ENCODE measurements at places on chromosomes 1 and 21.

GRCh38 chr1:230153641-230154296, 86.7 kb downstream of the GALNT2 start:
- no peak for DNase-seq

DNA sequence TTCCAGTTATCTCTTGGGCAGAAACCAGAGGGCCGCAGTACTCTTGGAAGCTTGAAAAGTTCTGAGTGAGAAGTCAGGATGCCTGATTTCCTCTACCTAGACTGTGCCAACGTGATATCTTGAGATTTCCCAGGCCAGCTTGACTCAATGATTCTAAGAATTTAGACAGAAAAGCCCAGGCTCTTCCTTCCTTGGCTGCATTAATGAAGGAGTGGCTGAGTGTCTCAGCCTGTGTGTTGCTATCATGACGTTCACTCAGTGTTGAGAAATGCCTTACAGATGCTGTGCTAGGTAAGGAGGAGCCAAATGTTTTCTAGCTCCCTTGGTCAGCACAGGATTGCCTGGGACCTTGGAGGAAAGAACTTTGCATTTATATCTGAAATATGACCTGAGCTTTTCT, 454.1 kb upstream of the USP24 start:
- no peak for DNase-seq

DNA sequence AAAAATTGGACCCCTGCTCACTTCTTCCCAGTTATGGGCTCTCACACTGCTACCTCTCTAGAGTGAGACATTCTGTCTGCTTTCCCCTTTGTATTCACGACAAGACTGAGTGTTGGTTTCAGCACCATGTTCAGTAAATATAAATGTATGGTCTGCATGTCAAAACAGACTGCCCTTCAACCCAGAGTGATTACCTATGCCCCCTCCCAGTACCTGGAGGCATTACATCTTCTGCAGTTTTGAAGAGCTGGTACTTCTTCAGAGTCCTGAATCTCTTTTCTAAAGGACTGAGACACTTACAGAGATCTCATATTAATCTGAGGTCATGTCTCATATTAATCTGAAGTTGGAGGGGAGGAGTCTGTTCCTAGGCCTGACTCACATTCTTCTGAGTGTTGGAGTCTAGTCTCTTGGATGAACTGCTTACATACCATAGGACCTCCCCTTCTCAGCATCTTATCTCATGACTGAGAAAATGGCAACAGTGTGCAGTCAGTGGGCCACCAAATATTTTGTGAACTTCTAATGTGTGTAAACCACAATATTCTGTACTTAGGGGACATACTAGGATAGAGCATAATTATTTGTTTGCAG, 80.3 kb downstream of the RGL1 start:
- DNase-seq: no peak

DNA sequence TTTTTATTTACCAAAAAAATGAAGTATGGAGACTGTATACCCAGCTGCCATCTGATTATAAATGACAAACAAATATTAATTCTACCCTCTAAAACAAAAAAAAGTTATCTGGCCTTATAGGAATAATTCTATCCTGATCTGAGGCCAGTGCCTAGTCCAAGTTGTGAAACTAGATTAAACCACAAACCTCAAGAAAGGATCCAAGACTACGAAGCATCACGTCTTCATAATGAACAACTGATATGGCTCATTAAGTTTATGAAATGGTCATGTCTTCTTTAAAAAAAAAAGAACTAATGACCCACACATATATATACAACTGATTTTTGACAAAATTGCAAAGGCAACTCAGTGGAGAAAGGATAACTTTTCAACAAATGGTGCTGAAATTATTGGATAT, 32.4 kb upstream of the CTTNBP2NL start:
- no peak for DNase-seq

DNA sequence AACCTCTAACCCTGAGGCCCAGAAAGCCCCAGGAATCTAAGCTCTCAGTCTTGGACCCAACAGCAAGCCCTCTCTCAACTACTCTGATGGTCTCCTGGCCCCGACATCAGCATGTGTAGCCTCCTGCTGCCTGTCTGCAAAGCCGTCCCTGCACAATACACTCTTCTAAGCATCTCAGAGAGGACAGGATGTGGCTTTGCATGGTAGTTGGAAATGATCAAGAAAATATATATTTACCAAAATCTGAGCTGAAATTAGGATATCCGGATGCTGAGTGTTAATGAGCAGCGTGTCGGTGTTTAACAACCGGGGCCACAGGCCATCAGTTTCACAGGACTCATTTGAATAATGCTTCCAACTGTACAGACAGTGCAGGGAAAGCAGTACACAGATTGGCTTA, 59.1 kb upstream of the SIM2 start:
- DNase-seq: no peak

GRCh38 chr1:42334240-42335049, 590 bp downstream of the FOXJ3 start:
- DNase-seq: peak; percentile 4

DNA sequence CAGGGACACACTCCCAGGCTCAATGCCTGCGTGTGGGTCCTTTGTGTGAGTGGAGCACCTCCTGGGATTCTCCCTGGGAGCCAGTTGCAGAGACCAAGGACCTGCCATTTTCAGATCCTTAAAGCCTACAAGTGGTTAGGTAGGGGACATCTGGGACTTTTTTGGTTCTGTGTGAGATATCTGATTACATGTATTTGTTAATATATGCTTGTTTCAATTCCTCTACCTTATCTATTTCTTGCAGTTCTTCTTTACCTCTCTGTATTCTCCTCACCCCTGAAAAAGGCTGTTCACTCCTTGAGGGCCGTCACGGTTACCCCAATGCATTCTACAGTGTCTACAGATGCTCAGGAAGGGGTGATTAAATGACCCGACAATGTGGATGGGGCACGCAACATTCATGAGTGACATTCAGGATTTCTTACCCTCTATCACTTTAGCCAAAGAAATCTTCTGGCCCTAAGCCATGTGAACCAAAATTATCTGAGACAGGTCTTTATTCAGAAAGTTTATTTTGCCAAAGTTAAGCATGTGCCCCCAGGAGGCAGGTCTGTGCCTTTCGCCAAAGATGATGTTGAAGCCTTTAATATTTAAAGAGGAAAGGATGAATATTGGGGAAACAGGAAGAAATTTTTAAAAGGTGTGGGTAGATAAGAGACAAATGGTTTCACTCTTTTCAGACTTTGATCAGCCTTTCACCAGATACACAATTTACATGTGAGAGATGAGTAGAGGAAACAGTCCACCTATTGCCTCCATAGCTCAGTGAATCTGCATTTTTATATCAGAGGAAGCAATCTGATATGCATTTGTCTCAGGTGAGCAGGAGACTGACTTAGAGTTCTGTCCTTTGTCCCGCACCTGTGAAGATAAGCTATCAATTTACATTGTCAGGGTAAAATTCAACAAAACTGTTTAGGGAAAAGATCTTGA, 44.6 kb upstream of the MPZL1 start:
- DNase-seq: no peak

- no peak for DNase-seq
These were observed 462.7 kb downstream of the CAMTA1 start for GRCh38 chr1:7247791-7248548.

- DNase-seq: no peak
These were observed 258.4 kb upstream of the DPYD start for GRCh38 chr1:98179151-98179773.

GRCh38 chr1:197314682-197315081, 46.6 kb downstream of the CRB1 start:
- no peak for DNase-seq

DNA sequence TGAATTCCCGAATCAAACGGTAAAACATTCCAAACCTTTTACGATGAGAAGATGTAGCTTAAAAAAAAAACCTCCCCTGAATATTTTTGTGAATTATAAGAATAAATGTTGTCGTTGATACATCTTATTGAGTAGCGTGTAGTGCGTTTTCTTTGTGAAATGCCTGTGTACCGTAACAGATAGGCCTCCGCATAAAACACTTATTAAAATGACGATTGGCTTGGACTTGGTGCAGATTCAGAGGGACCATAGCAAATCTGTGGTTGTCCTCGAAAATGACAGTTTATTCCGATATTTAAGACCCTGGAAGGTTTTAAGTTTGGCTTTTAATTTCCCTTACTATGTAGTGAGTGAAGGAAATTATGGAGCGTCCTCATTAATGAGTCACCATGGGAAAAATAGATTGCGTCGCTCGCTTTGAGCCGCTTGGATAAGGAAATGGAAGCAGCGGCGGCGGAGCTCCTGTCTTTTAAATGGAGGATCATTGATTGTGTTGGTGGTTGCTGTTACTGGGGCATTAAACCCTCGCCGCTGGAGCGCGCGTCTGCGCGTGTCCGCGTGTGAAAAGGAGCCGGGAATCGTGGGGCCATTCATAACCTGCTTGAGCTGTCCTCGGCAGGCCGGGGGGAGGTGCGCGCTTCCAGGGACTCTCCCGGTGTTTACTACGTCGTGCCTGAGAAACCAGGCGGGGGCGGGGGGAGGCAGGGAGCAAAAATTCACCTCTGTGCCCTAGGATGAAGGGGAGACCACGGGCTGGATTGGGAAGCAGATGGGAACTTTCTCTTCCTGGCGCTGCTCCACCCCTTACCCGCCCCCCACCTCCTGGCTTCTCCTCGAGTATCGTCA, 1.6 kb downstream of the SPEN start:
- peak; percentile 52 for DNase-seq

GRCh38 chr1:234090212-234091064, 186.0 kb downstream of the SLC35F3 start:
- no peak for DNase-seq

DNA sequence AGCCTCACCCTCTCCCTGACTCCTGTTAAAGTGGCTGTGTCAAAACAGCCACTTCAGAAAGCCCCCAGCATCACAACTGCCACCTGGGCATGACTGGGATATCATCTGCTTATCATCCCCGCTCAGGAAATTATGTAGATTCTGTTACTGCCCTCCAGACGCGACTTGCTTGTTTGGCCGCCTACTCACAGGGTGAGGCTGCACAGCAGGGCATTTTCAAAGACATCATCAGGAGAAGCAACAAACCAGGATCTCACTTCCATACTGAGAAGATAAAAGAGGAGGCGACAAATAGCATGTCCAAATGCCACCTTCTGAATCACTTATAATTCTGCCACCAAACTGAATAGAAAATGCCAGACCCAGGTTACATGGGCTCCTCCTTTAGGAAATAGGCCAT, 94.8 kb downstream of the MIS18A start:
- DNase-seq: no peak

- DNase-seq: no peak
These were observed 2.1 kb downstream of the KAZN start for GRCh38 chr1:14600405-14601112.

DNA sequence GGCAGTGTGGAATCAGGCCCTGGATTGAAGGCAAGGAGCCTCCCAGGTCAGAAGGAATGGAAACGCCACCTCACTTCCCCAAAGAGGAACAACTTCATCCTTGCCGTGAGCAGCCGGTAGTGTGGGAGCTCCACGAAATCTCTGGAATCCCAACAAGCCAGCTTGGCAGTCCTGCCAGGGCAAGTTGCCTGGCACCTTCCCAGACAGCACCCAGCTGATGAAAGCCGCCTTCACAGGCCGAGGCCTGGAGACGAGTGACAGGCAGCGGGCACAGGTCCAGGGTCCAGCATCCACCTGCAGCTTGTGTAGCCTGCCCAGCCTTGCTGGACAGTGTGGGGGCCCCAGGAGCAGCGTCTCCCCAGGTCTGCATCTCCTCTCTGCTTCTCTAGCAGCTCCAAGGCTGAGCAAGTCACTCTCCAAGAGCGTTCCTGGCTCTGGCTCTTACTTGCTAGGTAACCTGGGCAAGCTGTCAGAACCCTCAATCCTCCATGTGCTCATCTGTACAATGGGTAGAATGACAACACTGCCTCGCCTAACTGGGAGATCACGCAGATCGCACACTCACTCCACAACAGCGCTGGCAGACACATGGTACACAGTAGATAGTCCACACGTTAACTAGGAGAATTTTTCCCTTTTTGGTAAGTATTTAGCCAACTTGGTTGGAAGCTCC, 43.0 kb downstream of the ACOT7 start:
- DNase-seq: no peak

DNA sequence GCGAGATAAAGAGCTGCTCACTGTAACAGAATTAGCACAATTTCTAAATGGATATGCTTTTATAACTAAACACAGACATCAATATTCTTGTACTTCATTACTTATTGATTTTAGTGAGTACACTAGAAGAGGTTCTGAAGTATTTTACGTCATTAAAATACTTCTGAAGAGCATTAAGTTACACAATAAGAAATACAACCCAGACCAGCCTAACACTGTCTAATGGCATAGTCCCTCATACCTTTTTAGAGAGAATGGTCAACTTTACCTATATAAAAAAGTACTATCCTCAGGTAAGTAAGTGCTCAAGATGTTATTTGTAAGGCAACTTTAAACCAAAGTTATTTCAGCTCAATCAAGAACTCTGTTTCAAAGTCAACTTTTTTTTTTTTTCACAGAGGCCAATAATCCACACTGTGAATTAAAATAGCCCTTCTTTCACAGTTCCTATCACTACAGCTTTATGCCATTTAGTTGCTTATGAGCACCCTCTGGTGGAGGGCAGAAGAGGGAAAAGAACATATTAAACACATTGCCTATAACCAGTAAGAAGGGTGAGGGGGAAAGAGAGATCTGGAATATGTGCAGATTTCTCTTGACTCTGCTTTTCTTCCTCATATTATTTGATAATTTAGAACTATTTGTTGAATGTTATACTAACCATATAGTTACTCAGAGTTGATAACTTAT, 182.1 kb upstream of the DMRTA2 start:
- DNase-seq: no peak

- no peak for DNase-seq
These were observed 167.8 kb downstream of the PIGK start for GRCh38 chr1:77051425-77051824.

- no peak for DNase-seq
These were observed 28.4 kb downstream of the PPP2R5A start for GRCh38 chr1:212313616-212314015.
